Urinary bladder (tissue), 4 donors: ENCODE measurements at places on chromosomes 2 and 18. TPM values are rescaled to one million over a fixed set of nuclear protein-coding genes. Genes with fewer than 3 reads are reported as not detected.

The SLC11A1 gene
- total RNA-seq = 1.7 TPM

The CACNB4 gene
- total RNA-seq = 33.9 TPM

The CDH2 gene
- total RNA-seq = 18.7 TPM

The MXD1 gene
- total RNA-seq = 10.2 TPM

The CCDC138 gene
- total RNA-seq = 22.6 TPM

The OTOS gene
- not detected for total RNA-seq

The FEV gene
- total RNA-seq = not detected
